ENCODE measurements at places on chromosomes 2 and 18. TPM values are rescaled to one million over a fixed set of nuclear protein-coding genes. Genes with fewer than 3 reads are reported as not detected.

DNA sequence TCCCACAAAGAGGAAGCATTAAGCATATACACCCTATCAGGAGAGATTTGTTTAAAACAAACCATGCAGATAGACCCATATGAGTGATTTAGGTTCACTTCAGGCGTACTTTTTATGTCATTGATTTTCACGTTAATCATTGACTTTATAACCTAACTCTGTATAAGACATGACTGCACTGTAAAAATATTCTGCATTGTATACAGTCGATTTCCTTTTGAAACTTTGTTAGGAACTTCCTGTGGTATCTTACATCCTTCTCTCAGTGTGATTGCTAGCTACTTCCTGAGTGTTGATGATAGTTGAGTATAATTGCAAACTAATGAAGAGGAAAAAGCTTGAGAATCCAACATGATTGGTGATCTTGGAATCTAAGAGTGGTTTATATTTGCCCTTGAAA lies 69.4 kb downstream of the XIRP2 start:
- DNase-seq, result no peak

- DNase-seq, result no peak
These were observed 18.7 kb downstream of the IL36B start for GRCh38 chr2:113034016-113034415.

DNA sequence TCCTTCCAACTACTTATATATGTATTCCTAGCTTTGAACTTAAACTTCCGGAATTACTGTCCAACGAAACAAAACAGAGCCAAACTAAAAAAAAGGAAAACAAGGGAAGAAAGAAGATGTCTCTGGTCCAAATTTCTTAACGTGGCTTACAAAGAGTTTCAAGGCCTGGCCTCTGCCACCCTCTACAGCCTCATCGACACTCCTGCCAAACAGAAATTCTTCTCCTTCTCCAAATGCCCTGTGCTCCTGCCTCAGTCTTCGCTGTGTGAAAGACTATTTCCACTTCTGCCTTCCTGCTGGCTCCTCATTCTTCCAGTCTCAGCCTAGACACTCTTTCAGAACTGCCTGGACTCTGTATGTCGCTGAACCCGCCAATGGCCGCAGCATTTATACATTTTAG lies 249.2 kb downstream of the TXNL1 start:
- no peak for DNase-seq

DNA sequence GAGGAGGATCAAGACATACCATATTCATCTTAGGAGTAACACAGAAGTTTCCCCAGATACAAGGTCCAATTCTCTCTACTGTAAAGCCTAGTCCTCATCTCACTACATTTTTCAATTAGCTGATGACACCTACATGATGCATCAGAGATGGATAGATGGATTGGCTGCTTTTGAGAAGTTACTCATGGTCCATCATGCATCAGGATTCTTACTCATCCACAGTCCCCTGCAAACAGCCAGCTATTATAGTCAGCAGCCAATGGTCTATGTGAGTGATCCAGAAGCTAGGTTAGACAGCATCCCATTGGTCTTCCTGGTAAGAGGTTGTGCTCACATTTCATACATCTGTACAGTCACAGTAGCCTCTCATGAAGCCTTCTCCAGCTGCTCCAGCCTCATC lies 154.5 kb upstream of the NRP2 start:
- DNase-seq, result no peak

GRCh38 chr2:229343661-229344060 lies 72.6 kb upstream of the PID1 start:
- no peak for DNase-seq

GRCh38 chr18:13219593-13220159 lies 1.1 kb downstream of the LDLRAD4 start:
- DNase-seq, result no peak

- DNase-seq, result no peak
These were observed 13.1 kb downstream of the SRD5A2 start for GRCh38 chr2:31567679-31568078.

GRCh38 chr2:219368690-219369191 lies 19.0 kb downstream of the DNPEP start:
- DNase-seq, result no peak

DNA sequence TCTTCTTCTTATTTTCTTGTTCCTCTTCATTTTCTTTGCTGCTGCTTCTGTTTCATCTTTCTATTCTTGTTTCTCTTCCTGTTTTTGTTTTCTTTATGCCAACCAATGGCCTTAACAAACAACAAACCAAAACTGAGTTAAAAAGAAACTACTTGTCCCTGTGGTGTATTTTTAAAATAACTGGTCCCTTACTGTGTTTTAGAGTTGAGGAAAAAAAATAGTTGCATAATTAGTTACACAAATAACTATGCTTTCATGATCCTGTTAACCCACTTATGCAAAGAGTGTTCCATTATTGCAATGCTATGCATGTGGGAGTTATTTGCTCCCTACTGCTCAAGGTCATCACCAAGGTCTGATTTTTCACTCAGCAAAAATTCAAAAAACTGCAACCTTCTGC lies 39.5 kb upstream of the IMP4 start:
- no peak for DNase-seq

DNA sequence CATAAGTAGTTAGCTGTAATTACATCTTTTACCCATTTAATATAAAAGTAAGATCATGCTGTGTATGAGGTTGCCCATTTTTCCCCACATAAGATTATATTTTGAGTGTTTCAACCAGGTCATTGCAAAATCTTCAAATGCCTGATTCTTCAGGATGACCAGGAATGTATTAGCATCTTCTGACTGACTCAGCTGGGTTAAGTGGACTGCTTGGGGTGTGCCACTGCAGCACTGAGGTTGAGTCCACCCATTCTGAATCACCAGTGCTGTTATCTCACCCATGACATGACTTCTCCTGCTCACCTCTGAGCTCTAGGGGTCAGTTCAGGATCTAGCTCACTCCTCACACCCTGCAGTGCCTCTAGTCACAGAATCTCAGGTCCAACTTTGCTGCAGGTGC lies 576.7 kb upstream of the ZEB2 start:
- DNase-seq, result no peak

DNA sequence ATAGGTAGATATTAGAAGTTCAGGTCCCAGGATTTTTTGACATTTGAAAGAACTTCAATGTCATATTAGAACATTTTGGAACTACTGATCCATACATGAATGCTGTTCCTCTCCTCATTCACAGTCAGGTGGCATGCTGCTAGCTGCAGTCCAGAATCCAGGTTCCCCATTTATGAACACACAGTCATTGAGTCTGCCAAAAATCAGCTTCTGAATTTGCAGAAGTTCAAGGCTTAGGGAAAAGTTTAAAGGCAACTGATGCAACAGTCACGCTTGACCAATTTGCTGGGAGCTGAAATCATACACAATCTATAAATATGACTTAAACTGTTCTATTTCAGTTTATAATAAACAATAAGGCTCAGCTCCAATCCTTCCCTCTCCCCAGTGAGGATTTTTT lies 17.3 kb upstream of the TTR start:
- no peak for DNase-seq

GRCh38 chr2:119827866-119828507 lies 68.3 kb downstream of the PTPN4 start:
- DNase-seq, result peak; percentile 18

- DNase-seq, result no peak
These were observed 120.0 kb upstream of the SIX3 start for GRCh38 chr2:44821500-44821899.

DNA sequence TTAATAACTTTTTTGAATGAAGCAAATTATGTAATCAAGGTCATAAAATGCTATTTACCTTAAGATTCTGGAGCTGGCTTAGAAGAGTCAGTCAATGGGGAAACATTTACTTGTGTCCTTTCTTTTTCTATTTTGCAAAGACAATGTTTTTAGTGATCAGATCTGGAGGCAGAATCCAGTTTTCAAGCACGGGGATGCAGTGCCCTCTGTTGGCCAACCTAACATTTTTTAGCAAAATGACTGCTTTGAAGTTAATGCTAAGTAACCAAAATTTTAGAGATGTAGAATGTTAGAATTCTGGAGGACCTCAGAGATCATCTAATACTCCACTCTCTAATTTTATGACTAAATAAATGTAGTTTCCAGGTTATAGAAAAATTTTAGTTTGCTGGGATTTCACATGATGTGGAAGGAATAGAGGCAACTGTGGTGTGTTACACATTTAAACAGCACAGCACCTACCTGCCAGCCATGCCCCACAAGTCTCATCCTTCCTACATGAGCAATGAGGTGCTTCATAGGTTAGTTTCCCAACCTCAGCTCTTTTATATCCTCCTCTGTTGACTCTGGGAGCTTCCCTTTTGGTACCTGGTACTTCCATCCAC lies 23.6 kb upstream of the SLC9A4 start:
- DNase-seq, result peak; percentile 74

GRCh38 chr2:61793389-61793836 lies 60.4 kb downstream of the FAM161A start:
- DNase-seq, result peak; percentile 78

GRCh38 chr2:126894585-126895182 lies 4.0 kb upstream of the TEX51 start:
- no peak for DNase-seq

GRCh38 chr2:172510088-172510487 lies 45.8 kb upstream of the PDK1 start:
- DNase-seq, result no peak

GRCh38 chr18:60130284-60130683 lies 230.5 kb downstream of the PMAIP1 start:
- no peak for DNase-seq

DNA sequence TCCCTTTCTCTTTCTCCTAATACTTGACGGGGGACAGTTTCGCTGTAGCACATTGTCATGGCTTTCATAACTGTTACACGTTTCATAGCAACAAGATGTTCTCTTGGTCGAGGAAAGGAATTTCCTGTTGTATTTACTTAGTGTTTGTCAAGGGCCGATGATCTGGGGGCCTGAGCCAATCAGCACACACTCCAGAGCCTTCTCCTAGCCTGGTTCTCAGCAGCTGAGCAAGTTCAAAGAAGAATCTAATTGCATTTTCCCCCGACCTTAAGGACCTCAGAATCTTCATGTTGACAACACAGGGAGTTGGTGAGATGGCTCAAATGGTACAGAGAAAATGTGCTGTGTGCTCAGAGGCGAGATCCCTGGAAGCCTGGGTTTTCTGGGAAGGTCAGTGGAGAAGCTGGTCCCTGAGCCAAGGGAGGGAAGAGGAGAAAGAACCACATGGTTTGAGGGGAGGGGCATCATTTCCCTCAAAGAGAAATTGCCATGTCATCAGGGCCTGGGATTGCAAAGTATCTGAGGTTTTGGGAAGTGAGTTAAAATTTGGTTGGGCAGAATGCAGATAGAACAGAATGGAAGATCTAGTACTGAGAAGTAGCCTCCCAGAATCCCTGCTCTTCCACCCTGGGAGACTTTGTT lies 76.9 kb upstream of the AGAP1 start:
- no peak for DNase-seq

The SCN7A gene
- not detected for total RNA-seq

The FSHR gene
- total RNA-seq, result not detected

The PPP1R1C gene
- total RNA-seq, result not detected

The GPR55 gene
- total RNA-seq, result 7.3 TPM

The IL1B gene
- 0.48 TPM for total RNA-seq

The WDR43 gene
- 45.5 TPM for total RNA-seq

The RIT2 gene
- total RNA-seq, result not detected

The ZAP70 gene
- total RNA-seq, result 283 TPM

The OTOS gene
- not detected for total RNA-seq

Measured in activated CD4-positive, alpha-beta memory T cell treated with anti-CD3 and anti-CD28 coated beads, Interleukin-2, amount 10 ng/mL, durations not matched to agents 7 days and 5 days (primary cell).